ENCODE measurements at places on chromosomes 3 and 15.

DNA sequence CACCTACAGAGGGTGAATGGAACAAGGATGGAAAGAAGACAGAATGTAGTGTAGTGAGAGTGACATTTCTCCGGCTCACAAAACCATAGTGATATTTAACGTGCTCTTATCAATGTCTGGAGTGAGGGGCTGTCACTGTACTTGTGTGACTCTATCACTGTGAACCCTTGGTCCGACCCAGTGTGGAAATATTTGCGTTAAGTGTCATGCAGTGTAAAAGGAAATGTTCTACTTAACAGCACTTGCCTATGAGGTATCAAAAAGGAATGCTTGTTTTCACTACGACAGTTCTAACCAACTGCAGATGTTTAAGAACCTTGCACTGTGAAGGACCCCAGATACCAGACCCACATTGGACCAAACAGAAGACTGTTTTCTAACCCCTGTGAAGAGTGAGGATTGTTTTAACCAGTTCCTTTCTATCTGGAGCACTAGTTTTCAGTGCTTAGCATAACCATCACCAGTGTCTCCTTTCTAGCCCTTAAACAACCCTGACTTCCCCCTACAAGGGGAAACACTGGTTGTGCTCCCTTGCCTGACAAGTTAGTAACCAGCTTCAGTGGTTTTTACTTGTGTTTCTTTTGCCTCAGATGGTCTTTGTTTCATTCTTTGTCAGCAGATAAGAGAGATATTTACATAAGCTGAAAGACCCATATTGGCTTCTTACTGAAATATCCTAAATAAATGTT lies 144.7 kb upstream of the ABHD17C start:
- DNase-seq, result no peak

GRCh38 chr3:155744626-155745324 lies at the start of gene PLCH1:
Gene PLCH1, minus strand, starts transcription at chr3:155745071. Its CDS starts 40,847 bp downstream, at chr3:155704224.
- DNase-seq, result peak; percentile 56

GRCh38 chr3:52356126-52356525 lies 40.0 kb downstream of the DNAH1 start:
- DNase-seq, result no peak

- DNase-seq, result no peak
Observed at GRCh38 chr3:8128686-8129085, 372.9 kb upstream of the LMCD1 start.

- no peak for DNase-seq
Observed at GRCh38 chr3:123084192-123084591, 17.4 kb downstream of the PDIA5 start.

DNA sequence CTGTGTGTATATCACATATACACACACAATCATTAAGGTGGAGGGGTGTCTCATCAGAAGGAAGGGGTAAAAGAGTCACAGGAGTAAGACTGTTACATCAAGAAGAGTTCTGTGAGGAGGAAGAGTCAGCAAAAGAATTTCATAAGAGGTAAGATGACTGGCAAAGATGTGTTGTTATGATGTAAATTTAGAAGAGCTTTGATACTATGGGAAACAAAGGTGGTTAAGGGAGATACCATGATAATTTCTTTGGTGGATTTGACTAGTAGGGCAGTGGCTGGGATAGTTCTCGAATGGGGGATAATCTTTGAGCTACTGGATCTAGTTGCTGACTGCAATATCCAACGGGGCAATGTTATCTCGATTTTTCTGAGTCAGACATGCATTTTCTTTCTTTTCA lies 61.6 kb downstream of the STAG1 start:
- DNase-seq, result no peak

- no peak for DNase-seq
Observed at GRCh38 chr3:146033950-146034349, 127.0 kb downstream of the PLOD2 start.

GRCh38 chr3:162525066-162525742 lies 1028.6 kb downstream of the OTOL1 start:
- DNase-seq, result peak; percentile 16

DNA sequence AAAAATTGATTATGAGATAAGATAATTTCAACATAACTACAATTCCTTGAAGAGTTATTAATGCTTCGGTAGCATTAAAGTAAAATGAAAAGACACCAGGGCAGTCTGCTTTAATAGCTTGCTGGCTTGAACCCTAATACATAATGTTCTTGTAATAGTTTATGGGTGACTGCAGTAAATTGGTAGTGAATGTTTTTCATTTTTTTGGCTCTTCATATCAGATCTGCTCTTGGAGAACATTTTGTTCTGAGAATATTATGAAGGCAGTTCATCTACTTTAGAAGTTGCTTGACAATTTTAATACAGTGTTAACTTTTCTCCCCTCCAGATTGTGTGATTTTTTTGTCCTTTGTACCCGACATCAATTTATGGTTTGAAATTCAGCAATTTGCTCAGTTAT lies 128.4 kb downstream of the ZBTB20 start:
- DNase-seq, result no peak

DNA sequence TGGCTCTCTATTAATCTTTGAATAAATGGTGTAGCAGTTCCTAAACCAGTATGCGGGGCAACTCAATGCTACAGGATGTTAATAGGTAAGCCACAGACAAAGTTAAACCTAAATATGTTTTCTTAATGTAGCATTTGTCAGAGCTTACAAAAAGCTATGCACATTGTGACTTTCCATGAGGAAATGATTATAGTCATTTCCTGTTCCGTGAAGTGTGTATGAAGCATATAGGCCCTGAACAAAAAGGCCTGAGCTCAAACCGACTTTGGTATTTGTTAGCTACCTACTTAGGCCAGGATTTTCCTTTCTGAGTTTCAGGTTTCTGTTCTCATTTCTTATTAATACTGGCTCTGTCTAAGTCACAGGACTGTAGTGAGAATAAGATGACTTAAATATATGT lies 14.2 kb downstream of the ZNF80 start:
- DNase-seq, result no peak

DNA sequence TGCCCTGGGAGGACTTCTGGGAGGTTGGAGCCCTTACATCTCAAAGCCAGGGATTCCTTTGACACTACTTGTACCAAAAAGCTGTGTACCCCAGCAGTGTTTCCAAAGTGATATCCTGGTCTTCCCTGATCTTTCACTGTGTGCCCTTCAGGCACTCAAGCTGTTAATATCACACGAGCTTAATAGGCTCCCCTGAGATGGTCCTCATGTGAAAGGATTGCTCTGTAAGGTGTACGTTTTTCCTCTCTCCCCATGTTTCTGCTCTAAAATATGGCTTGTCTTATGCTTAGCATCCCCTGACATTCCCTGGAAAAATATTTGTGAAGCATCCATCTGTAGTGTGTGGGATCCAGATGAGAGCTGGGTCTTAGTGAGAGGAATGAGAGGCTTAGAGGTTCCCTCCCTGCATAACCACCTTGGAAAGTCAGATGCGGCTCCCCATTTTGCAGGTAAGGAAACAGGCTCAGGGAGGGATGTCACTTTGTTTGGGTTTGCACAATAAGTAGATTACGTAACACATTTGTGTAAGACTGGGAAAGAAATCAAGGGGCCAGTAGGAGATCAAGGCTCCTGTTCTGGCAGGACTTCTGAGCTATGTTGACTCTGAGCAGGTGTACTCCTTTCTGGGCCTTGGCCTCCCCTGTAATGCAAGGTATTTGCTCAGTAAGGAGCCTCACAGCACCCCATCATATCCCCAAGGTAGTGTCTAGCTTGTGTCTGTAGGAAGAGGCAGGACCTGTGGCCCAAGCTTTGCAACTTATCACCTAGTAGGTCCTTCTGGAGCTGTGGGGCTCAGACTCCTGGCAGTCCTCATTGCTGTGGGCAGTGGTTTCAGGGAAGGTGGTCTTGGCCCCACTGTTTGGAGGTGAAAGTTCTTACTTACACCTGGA lies 667 bp upstream of the ACOX2 start:
- DNase-seq, result no peak

GRCh38 chr3:18765662-18766061 lies 340.5 kb upstream of the SATB1 start:
- DNase-seq, result no peak

DNA sequence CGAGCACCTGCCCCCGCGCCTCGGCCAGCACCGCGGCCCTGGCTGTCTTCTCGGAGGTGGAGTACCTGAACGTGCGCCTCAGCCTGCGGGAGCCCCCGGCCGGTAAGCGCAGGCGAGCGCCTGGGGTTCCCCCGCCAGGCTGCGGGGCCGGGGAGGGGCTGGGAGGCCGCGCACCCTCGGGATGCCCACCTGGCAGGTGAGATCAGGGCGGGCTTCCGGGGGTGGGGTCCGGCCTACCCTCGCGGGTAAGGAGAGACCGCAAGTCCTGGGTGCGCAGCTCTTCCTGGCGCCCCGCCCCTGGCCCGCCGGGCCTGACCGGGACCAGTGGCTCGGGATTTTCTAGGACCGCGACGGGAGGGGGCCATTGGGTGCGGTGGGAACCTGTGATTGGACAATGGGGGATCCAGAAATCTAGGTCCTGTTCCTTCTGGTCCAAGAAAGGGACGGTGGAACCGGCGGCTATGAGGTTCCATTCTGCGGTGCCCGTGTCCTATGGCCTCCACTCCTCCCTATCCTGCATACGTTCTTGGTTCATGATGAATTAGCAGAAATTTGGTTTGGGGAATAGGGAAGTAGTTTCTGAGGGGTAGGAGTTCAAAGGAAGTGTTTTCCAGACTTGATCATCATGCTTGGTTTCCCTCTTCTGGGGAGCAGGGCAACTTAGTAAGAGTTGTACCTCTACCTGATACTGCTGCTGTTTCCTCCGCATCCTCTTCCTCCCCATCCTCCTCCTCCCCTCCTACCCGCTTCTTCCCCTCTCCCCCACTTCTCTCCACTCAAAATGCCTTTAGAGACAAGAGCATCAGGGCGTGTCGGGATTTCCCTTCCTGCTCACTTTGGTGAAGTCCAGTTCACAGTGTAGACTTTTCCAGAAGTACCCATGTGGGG lies 808 bp downstream of the ARRDC4 start:
- peak; percentile 25 for DNase-seq

DNA sequence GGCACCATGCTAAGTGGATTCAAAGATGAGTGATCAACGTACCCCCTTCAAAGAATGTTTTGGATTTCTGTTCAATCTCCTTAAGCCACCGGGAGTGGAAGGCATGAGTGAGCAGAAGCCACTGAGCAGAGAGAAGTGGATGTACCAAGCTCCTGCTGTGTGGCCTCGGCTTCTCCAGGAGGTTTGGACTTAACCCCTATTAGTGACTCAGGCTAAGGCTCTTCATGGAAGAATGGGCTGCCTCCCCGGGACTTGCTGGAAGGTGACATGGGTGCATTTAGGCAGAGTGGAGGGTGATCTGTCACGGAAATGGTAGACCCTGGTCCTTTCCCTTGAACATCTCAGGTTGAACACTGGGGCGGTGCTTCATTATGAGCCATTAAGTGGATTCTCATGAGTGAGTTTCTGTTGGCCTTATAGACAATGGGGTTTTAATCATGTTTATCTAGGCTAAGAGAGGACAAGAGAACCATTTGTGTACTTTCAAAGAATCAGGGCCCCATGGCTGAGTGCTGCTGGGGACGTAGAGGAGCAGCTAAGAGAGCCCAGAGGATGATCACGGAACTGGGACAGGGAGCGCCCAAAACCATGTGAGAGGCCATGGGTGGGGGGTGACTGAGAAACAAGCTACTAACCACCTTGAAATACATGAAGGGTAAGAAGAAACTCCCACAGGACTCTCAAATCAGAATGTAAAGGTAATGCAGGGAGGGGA lies 62.2 kb downstream of the HES1 start:
- DNase-seq, result no peak

GRCh38 chr3:37945807-37946530 lies 44.6 kb upstream of the VILL start:
- no peak for DNase-seq

GRCh38 chr3:157029365-157029790 lies 130.6 kb downstream of the CCNL1 start:
- DNase-seq, result no peak

- peak; percentile 46 for DNase-seq
Observed at GRCh38 chr3:197847866-197848401, 56.9 kb downstream of the LRCH3 start.

GRCh38 chr3:158712443-158712842 lies 19.8 kb downstream of the RARRES1 start:
- no peak for DNase-seq

All from globus pallidus (tissue), 1 donor.